ENCODE measurements at places on chromosomes 12 and 14.

DNA sequence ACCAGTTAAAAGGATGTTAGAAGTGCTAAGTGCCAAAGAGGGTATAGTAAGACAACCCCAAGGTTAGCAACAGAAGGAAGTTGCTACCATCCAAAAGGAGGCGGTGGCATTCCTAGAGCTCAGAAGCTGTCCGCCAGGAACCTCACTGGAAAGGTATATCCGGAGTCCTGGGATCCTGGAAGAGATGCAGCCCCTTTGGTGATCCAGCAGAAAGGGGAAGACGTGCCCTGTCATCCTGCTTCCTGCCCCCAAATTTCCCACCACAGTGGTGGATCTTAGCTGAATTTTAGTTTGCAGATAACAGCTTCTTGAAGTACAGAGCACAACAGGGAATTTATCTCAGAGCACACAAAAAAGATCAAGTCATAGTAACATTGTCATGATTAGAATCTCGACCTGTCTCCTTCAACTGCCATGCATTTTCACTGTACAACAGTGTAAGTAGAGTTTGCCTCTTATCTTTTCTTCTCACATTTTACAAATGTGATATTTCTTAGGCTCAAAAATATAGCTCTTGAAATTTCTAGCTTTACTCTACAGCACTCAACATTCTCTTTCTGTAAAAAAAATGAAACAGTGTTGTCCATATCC lies 526.3 kb downstream of the SOX5 start:
- DNase-seq: no peak

- DNase-seq: no peak
Measured at GRCh38 chr12:132423251-132423819, 66.6 kb upstream of the FBRSL1 start.

- DNase-seq: no peak
Measured at GRCh38 chr12:108302016-108302402, 37.1 kb downstream of the CMKLR1 start.

- no peak for DNase-seq
Measured at GRCh38 chr14:99426265-99426664, 54.4 kb downstream of the SETD3 start.

GRCh38 chr14:68986926-68987652 lies 8.0 kb upstream of the ACTN1 start:
- no peak for DNase-seq

GRCh38 chr12:54824402-54824801 lies 29.9 kb upstream of the MUCL1 start:
- DNase-seq: no peak

GRCh38 chr12:38905480-38906351 lies at the start of gene CPNE8:
Gene CPNE8, minus strand, starts transcription at chr12:38905591. Its CDS starts 57 bp downstream, at chr12:38905534.
- peak; percentile 10 for DNase-seq

DNA sequence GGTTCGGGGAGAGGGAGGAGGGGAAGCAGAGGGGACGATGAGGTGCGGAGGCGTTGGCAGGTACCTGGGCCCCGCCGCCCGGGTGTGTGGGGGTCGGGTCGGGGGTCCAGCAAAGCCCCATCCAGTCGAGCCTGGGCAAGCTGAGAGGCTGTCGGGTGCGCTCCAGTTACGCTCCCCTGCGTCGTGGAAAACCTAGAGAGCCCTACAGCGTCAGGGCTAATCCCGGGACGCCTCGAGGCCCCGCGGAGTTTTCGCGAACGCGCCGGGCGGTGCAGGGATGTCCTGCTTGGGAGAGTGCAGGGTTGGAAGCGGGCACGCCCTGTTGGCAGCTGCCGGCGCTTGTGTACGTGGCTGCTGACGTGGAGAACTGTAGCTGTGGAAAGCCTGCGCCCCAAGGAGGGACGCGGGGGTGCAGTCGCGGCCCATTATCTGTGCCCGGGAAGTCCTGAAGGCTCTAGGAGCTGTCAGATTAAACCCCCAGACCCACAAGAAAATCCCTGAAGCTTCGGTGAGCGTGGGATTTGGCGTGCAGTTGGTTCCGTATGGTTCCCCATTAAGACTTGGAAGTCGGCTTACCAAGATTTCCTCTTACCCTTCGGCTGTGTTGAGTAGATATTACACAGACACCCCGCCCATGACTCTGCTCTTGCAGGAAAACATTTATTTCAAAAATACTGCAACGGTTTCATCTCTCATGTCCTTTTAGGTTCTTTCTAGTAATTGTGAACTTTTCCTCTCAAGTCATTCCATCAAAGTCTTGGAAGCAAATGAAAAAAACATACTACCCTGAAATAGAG lies 11.3 kb upstream of the SLC38A2 start:
- peak; percentile 39 for DNase-seq

DNA sequence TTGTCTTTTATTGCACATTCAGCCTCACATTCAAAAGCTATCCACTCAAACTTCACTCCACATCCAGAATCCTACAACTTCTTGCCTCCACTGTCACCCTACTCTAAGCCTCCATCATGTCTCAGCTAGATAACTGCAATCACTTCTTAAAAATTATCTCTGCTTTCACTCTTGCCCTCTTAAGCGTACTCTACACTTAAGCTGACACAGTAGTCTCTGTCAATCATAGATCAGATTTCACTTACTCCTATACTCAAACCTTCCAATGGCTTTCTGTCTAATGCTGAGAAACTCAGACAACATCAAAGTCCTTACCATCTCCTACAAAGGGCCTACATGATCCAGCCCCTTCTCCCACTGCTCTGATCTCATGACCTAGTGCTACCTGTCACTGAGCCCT lies 304.1 kb downstream of the ITPR2 start:
- DNase-seq: no peak

- DNase-seq: no peak
Measured at GRCh38 chr12:52204095-52204930, 12.5 kb upstream of the KRT80 start.

GRCh38 chr12:120468821-120469449 lies 613 bp downstream of the SRSF9 start:
- DNase-seq: peak; percentile 41

- DNase-seq: no peak
Measured at GRCh38 chr12:3580094-3580749, 89.2 kb downstream of the PRMT8 start.

All from stimulated activated CD4-positive, alpha-beta T cell treated with anti-CD3 and anti-CD28 coated beads, Interleukin-1b, Interleukin-23, amount 100 ng/mL, for 1 hour (primary cell).